ENCODE measurements at places on chromosomes 2 and 18.

DNA sequence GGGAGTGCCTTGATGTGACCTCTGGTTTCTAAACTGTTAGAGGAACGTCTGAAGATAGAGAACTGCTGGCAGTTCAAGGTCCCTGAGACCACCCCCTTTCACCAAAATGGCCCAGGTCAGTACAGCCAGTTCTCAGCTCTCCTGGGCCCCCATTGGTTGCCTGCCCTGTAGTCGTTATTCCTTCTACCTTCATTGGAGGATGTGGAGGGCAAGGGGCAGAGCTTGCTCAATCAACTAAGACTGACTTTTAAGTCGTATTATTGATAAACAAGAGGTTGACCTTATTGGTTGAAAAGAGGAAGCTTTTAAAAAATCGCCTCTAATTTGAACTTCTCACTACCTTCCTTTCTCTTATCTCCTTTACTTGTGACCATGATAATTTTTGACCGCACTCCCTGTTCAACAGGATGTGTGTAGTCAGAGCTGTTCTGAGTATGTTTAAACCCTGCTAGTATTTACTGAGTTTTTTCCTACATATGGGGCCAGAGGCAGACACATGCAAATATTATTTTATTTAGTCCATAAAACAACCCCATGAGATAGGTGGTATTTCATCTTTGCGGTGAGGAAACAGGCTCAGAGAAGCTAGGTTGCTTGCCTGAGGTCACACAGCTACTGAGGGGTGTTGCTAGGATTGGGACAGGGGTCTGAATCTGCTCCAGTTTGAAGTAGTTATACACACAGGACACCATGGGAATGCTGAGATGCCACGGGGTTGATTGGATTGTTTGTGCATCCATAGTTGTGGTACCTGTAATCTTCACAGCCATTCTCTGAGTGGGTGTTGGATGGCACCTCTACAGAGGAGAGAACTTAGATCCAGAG, 65.9 kb downstream of the TMEM247 start:
- no peak for DNase-seq

DNA sequence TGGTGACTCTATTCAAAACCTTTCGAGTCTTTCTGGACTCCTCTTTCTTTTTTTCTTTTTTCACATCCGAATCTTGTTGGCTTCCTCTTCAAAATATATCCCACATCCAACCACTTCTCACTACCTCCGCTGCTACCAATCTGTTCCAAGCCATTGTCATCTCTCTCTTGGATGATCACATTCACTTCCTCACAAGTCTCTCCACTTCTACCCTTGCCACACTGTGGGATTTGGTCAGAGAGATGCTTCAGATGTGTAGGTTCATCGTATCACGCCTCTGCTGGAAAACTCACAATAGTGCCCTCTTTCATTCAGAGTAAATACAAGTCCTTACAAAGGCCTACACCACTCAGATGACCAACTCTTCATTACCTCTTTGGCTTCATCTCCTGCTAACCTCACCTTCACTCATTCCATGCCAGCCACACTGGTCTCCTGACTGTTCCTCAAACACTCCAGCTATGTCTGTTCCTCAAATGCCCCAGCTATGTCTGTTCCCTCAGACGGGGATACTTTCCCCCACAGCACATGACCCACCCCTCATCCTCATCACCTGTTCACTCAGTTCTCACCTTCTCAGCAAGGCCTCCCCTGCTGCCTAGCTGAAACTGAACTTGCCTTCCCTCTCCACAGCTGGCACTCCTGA, 67.2 kb upstream of the PELI1 start:
- DNase-seq: no peak

DNA sequence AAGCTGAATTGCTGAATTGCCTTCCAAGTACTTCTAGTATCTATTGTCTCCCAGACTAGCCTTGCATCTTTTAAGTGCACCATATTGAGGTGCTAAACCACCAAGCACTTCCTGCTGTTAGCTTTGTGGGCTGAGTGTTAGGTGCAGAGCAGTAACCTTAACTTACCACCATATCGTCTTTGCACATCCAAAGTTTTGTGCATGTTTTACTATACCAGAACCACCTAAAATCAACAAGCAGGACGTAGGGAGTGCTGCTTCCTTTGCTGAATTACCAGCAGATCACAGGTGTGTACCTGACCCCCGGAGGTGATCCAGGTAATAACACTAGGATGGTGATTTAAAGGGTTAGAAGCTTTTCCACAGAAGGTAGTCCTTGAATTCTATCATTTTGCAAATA, 359.9 kb upstream of the HNRNPA3 start:
- DNase-seq: peak; percentile 45

DNA sequence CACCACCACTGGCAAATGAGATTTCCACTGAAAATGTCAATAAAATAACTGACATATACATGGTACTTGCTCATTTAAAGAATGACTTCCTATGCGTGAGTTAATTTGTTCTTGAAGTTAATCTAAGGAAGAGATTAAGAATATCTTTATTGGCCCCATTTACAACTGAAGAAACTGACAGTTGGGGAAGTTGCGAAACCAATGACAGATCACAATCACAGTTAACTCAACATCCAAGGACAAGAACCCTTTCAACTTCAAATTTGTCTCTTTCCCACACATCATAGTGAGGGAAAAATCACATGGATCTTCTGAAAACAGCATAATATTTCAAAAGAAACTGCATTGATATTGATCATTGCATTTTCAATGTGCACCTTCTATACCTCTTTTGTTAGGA, 565.4 kb downstream of the IRS1 start:
- no peak for DNase-seq

DNA sequence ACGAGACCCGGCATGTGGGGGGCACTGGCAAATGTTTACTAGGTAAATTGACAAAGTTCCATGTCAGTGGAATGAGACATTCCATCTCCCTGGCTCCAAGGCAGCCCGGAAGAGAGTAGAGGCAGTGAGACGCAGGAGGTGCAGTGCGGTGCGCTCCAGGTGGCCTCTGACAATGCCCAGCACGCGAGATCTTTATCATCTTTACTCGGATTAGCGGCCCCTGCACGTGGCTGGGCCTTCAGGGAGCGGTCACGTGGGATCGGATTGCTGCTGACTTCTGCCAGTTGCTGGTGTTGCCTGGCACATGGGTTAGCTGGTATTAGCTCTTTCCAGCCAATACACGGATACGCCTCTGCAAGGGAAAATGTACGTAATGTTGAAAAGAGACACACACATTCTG, 151.2 kb upstream of the ALKAL2 start:
- no peak for DNase-seq
